Inflammatory macrophage treated with lipopolysaccharide for 4 hours (primary cell): ENCODE measurements at places on chromosomes 7 and 10.

- no peak for DNase-seq
Observed at GRCh38 chr10:61359452-61359851, 93.7 kb downstream of the TMEM26 start.

GRCh38 chr10:60566096-60566495 lies 176.4 kb upstream of the ANK3 start:
- no peak for DNase-seq

DNA sequence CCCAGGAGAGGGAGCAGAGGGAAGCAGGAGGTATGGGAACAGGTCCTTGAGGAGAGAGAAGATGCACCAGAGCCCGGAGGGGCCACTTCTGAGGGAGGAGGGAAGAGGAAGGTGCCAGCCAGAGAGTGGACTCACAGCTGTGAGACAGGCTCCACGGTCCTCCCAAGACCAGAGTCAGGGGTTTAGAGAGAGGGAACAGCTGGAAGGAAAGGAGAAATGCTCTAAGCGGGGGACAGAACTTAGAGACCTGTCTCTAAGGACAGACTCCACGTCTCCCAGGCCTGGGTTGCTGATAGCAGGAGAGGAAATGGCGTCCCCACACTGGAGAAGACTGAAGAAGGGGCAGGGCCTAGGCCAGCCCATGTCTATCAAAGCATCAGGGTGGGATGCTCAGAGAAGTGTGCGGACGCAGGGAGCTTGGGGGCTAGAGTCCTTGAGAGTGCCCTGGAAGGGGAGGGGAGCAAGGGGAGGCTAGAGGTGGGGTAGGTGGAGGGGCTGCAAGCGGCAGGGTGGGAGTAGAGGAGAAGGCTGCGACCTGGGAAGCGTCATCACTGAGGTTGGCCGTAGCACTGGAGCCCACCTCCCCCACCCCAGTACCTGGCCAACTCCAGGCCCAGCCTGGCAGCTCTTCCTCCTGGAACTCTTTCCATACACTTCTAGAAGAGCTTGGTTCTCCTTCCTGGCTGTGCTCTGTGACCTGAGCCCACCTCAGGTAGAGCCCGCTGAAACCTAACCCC lies 25.6 kb upstream of the GRID1 start:
- DNase-seq = no peak

GRCh38 chr10:110530131-110530831 lies 32.6 kb downstream of the DUSP5 start:
- peak; percentile 67 for DNase-seq

GRCh38 chr10:130362308-130362761 lies 226.1 kb downstream of the GLRX3 start:
- DNase-seq = no peak

DNA sequence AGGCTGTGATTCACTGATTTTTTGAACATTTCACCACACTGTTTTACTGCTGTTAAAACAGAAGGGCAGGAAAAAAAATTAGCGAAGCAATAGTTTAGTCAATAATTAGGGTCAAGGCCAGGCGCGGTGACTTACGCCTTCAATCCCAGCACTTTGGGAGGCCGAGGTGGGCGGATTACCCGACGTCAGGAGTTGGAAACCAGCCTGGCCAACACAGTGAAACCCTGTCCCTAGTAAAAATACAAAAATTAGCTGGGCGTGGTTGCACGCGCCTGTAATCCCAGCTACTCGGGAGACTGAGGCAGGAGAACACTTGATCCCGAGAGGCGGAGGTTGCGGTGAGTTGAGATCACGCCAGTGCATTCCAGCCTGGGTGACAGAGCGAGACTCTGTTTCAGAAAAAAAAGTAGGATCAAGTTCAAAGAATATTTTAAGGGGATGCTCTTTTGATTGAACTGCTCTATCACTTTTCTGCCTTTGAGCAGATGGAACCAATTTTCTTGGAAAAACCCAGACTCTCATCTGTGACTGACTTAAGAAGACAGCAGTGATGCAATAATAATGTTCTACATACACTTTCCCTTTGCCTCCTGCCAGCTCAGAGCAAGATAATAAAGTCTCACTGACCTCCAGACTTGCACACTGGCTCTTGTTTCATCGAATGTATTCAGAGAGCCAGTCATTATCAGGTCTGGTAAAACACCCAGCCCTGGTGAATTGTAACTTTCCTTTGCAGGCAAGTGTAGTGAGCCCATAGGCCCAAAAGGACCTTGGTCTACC lies 1.6 kb upstream of the PPA1 start:
- peak; percentile 21 for DNase-seq

DNA sequence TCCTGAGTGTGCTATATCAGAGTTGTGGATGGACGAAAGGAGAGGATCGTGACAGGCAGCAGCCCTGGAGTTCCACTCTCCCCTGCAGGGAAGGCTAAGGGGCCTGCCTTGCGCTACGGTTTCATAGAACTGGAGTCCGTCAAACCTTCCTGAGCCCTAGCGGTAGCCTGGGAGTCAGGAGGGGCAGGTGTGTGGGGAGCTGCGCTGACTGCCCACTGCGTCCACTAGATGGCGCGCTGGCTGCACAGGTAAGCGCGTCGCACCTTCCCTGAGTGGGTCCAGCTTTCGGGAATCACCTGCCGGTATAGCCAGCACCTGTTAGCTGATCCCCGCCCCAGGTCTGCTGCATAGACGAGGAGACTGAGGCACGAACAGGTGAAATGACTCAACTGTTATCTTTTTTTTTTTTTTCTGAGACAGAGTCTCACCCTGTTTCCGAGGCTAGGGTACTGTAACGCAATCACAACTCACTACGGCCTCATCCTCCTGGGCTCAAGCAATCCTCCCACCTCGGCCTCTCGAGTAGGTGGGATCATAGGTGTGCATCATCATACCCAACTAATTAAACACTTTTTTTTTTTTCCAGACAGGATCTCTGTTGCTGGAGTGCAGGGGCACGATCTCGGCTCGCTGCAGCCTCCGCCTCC lies 20.2 kb upstream of the BAIAP2L1 start:
- no peak for DNase-seq

- no peak for DNase-seq
Observed at GRCh38 chr10:59190332-59190731, 13.9 kb downstream of the PHYHIPL start.

DNA sequence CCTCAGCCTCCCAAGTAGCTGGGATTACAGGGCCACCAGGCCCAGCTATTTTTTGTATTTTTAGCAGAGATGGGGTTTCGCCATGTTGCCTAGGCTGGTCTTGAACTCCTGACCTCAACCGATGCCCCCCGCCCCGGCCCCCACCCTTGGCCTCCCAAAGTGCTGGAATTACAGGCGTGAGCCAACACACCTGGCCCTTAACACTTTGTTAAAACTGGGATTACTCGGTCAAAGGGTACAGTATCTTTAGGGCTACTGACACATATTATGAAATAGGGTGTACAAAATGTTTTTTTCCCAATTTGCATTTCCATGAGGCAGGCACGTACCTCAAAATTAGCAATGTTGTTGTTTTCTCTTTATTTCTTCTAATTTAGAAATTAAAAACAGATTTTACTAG lies 11.5 kb downstream of the NUDT5 start:
- DNase-seq = no peak

DNA sequence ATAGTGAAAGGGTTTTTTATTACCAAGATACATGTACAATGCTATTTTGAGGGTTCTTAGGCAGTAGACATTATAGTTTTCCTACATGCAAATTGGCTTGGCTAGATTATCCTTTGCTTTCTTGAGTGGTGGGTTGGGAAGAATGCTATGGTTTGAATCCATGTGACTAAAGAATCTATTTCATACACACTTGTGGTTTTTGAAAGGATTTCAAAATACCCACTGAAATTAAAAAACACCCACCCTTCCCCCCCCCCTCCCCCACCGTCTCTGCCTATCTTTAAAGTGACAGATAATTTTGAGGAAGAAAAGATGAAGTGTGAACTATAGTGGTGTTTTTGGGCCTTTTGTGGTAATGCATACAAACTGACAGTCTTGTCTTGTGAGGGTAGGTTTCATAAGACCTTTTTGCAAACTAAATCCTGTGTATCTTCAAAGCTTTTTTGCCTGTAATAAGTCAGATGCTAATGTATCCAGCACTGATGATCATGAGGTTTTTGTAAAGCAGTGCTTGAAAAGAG lies 90.9 kb downstream of the TPST1 start:
- DNase-seq = peak; percentile 53

DNA sequence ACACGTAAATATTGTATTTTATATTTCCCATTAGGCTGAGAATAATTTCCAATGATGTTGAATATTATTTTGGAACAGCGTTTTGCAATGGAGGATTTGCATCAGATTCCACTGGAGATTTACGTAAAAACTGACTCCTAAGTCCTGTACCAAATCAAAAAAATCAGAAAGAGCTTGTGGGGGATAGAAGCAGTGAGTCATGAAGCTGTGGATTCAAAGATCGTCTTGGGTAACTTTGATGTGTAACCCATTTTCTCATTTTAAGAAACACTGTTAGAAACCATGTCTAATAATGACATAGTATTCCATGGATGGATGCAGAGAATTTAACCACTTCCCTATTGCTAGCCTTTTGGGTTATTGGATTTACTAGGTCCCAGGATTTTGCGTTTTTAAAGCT lies 158.6 kb downstream of the INHBA start:
- DNase-seq = no peak

DNA sequence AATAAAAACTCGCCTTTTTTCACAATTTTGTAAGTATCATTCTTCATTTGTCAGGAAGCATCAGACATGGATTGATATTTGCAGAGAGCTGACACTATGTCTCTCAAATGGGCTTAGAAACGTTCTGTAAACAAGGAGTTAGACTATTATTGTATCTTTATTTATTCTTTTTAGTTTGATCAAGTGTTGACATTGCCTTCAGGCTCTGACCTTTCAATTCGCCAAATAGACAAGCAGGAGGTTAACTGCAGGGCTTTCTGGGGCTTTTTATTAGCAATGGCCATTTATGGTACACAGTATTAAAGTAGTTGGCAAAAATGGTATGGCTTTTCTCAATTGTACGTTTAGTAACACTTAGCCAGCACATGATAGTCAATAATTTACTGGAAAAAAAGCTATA lies 221.7 kb downstream of the ZWINT start:
- DNase-seq = no peak

- DNase-seq = peak; percentile 98
Observed at GRCh38 chr10:30583778-30584415, 45.7 kb downstream of the LYZL2 start.
